ENCODE measurements at places on chromosomes 16 and 17.

- DNase-seq, result no peak
Measured at GRCh38 chr17:61869138-61869537, 5.8 kb upstream of the BRIP1 start.

DNA sequence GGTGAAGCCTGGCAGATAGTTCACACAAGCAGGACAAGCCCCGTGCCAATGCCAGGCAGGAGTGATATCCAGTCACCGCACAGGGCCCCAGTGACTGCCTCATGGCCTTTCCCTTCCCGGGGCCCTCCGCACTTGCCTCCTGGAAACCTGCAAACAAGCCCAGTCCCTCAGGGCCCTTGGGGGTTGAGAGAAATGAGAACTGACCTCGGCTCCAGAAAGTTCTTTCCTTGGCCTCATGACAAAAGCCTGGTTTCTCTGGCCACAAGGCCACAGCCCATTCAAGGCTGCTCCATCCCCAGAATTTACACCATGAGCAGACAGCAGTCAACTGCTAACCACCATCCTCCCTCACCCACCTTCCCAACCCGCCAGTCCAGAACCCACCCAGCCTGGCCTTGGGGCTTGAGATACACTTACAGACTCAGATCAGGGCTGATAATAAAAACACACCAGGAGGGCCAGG lies 77.6 kb downstream of the CCDC182 start:
- no peak for DNase-seq

GRCh38 chr17:7191571-7192270 lies 12.6 kb upstream of the ASGR1 start:
- DNase-seq, result peak; percentile 81

DNA sequence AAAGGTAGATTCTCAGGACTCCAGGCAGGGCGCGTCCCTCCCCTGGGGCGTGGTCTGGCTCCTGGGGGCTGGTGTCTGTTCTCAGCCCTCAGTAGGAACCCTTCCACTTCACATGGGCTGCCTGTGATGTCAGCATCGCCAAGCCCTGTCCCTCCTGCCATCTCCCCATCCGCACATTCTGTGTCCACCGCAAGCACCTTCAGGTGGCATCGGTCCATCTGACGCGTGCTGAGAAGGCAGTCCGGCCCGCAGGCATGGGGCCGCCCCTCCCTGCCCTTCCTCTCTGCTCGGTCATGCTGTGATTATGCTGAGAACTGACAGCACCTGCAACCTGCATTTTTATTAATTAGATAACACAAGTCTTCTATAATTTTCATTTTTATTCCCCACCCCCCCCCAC lies 12.7 kb upstream of the DNAH17 start:
- DNase-seq, result no peak

DNA sequence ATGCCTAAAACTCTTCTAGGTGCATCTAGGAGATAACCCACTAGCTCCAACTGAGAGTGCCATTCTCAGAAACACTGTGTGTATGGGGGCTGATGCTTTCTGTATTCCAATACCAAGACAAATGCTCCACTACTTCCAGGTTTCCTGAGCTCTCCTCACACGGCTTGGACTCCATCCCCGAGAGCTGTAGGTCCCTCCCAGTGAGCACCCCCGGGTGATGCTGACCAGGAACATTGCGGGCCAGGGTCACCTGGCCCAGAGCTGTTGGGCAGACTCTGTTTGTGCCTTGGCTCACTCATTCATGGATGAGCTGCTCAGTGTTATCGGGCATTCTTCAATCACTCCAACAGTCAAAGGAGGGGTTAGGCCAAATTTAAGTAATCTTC lies 7.0 kb downstream of the CUEDC1 start:
- no peak for DNase-seq

- DNase-seq, result no peak
Measured at GRCh38 chr17:9676084-9676483, 30.8 kb downstream of the USP43 start.

- DNase-seq, result no peak
Measured at GRCh38 chr17:63376949-63377348, 69.2 kb downstream of the CYB561 start.

- DNase-seq, result no peak
Measured at GRCh38 chr17:30164531-30164930, 47.9 kb downstream of the NSRP1 start.

- peak; percentile 90 for DNase-seq
Measured at GRCh38 chr16:53703590-53704444, at the start of the genes FTO and RPGRIP1L. TSS of gene FTO (plus strand) at chr16:53704156. TSS of gene RPGRIP1L (minus strand) at chr16:53703859. CDS start at chr16:53700723, 3,136 bp downstream.

DNA sequence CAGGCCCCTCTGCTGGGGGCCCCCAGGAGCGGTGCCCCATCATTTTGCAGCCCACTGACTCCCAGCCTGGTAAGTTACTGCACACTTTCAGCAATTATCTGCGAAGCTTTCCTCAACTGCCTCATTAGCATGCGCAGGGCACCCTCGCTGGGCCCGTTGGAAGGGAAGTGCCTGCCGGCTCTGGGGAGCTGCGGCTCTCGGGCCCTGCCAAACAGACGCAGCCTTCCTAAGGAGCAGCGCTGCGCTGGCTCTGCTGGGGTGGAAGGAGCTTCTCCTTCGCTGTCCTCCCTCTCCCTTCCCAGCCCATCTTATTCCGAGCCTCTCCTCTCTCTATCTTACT lies 71.0 kb downstream of the RBBP6 start:
- DNase-seq, result no peak

DNA sequence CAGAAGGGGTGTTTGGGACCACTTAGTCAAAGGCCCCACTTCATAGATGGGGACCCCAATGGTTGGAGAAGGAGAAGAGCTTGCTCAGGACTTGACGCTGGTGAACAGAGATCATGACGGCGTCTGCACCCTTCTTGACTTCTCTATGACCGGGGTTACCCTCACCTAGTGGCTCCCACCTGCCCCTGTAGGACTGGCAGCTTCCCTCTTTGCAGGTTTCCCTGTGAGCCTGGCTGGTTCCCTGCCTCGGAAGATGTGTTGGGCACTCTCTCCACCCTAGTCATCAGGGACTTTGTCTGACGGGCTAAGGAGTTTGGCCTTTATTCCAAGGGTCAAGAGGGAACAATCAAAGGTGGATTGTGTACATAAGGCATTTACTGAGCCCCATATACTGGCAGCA lies 22.7 kb downstream of the TBX4 start:
- DNase-seq, result no peak

GRCh38 chr17:45222996-45223538 lies 1.4 kb downstream of the FMNL1 start:
- peak; percentile 34 for DNase-seq

- no peak for DNase-seq
Measured at GRCh38 chr17:542943-543342, 171.7 kb downstream of the VPS53 start.

DNA sequence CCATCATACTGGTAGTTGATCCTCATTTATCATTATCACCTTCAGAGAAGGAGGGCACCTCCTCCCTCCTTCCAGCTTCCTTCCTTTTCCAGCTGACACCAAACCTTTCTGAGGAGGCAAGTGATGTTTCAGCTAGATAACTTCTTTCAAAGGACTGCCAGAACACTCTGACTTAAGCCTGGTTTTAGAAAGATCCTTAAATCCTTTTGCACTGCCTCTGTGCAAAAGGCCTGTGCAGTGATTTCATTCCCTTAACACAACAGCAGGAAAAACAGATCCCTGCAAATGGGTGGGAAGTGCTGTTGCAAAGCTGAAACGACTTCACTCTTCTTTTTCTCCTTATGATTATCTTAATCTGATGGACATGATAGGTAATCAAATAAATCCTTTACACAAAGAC lies 7.1 kb upstream of the KRT23 start:
- DNase-seq, result no peak

DNA sequence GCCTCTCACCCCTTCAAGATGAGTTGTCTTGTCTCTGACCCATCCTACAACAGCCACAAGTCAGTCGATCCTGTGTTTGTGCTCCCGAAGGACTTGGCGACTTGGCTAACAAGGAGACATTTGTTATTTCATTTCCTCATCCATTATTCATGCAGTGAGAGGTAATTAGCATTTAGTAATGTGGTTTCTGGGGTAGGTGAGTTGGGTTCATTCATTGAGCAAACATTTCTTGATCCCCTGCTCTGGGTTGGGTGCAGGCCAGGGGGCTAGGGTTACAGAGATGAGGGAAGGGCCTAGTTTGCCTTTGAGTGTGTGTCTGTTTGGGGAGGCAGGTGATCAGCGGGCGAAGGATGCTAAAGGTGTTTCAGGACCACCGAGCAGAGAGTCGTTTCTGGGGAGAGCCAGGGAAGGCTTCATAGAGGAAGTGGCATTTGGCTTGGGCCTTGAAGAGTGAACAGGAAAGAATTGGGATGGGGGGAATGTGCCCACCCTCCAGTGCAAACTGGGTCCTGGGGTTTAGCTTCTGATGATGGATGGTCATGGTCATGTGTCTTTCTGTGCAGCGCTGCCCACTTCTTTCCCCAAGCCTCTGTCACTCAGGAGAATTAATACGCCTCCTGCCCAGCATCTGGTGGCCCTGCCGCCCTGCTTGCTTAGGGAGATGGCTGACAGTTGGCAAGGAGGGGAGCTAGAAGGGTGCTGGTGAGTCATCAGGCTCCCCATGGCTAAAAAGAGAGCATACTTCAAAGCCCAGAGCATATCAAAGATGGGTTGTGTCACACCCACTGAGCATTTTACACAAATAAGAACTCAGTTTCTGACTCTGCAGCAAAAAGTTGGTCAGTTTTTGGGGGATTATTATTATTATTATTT lies 38.5 kb downstream of the MSI2 start:
- DNase-seq, result no peak

- DNase-seq, result no peak
Measured at GRCh38 chr17:81685108-81685507, 1.3 kb downstream of the HGS start.

DNA sequence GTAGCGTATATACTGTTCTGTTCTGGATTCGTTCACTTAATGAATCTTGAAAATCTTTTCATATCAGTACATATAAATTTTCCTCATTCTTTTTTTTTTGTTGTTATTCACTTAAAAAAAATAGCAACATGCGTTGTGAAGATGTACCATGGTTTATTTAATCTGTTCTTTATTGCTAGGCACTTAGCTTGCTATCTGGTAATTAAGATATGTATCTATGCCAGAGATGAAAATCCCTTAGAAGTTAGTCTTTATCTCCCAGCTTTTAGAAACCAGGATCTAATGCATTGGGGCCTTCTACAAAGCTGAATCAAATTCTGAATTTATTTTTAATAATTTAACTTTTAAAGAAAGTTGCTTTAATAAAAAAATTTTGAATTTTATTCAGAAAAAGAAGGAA lies 13.0 kb upstream of the DNAJA2 start:
- no peak for DNase-seq

GRCh38 chr17:74380959-74381808 lies 13.9 kb downstream of the GPR142 start:
- no peak for DNase-seq

- DNase-seq, result no peak
Measured at GRCh38 chr17:56929362-56929969, 15.6 kb upstream of the TRIM25 start.

- no peak for DNase-seq
Measured at GRCh38 chr17:38417210-38417951, 10.9 kb upstream of the ARHGAP23 start.

DNA sequence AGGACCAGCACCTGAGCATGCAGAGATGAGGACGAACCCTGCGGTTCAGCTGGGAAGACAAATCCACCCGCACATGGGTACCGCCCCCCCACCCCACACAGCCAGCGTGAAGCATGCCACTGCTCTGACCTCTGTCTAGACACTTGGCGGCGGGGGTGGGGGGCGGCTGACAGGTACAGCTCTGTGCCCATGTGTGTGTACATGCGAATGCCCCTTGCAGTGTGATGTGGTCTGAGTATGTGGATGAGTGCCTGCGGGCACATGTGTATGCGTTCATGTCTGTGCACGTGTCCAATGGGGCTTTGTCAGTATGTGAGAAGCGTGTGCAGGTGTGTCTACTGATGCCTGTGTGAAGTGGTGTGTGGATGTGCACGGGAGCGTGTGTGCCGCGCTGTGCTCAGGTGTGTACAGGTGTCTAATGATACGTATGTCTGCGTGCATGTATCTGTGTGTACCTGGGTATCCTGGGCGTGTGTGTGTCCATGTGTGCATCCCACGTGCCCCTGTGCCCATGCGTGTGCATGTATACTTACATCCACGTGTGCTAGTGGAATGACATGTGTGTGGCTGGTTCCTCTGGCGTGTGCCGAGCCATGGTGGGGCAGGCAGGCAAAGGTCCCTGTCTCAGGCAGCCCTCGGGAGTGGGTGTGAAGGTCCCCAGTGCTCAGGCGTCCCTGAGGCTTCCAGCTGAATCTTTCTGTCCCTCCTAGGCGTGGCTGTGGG lies 636 bp upstream of the RAP1GAP2 start:
- no peak for DNase-seq

- DNase-seq, result no peak
Measured at GRCh38 chr17:5700745-5701144, 116.4 kb upstream of the NLRP1 start.

- no peak for DNase-seq
Measured at GRCh38 chr16:61887903-61888302, 148.3 kb downstream of the CDH8 start.

All from 8988T (cell line).